ENCODE measurements at places on chromosomes 3 and 15.

- ATAC-seq: no peak
Observed at GRCh38 chr3:148718982-148719862, 21.5 kb downstream of the AGTR1 start.

DNA sequence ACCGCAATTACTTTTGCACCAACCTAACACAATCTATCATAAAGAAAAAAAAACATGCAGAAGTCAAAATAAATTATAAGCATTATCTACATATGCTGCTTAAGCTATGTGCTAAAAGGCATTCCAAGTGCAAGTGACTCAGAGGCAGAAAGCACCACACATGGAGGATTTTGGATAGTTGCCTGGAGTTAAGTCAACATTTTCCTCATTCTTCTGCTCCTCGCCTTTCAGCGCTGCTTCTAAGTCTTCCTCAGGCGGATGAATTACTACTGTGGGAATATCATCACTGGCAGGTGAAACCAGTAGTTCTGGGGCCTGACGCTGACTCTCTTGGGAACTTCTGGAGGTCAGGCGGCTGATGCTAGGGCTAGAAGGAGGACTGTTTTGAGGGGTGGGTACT is 53.1 kb downstream of the SLC4A7 start:
- ATAC-seq: peak; percentile 95

- no peak for ATAC-seq
Observed at GRCh38 chr15:36499412-36500389, 79.7 kb upstream of the CDIN1 start.

GRCh38 chr15:35448294-35448693 is 97.7 kb downstream of the DPH6 start:
- no peak for ATAC-seq

DNA sequence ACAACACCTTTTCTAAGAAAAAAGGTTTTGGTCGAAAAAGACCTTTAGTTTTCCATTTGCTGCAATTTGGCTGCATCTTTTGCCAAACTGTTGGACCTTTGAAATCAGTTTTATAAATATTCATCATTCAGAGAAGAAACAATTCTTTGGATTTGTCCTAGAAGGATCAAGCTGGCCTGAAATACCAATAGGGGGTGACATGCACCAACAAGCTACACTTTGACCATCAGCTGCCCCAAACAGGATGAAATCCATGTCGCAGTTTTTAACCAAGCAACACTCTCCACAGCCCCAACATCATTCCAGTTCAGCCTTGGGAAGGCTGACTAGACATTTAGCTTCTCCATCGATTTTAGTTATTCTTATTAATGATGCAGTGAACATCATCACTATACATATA is 9.8 kb downstream of the RPL15 start:
- no peak for ATAC-seq

DNA sequence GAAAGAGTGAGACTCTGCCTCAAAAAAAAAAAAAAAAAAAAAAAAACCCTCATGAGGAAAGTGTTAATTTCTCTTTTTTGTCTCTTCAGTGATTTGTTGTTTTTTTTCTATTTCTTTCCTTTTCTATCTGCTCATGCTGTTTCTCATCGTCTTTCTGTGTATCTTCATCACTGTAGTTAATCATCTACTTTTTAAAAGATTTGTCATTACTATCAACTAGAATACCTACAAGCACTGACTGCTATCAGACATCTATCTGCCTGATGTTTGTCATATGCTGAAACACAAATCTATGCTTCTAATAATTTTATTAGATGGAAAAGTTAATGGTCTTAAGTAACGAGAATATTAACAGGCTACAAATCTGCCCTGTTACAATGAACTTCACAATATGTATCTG is 26.8 kb downstream of the CCDC14 start:
- ATAC-seq: no peak

DNA sequence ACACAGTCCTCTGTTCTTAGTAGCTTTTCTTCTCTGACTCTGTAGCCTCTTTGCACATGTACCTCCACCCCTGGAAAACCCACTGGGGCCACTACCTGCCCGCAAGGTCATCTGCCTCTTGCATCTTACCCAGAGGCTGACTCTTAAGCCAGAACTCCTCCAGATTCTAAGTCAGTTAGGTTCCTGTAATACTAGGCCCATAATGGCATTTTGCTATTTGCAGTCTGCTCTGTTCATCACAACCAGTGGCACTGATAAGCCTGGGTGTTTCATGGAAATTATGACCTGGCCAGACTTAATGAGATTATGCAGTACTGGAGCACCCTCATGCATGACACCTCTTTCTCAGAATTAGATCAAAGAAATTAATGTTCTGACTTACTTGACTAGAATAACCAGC is 31.7 kb upstream of the ATG7 start:
- peak; percentile 50 for ATAC-seq

- ATAC-seq: no peak
Observed at GRCh38 chr3:17639257-17639656, 103.2 kb downstream of the TBC1D5 start.

DNA sequence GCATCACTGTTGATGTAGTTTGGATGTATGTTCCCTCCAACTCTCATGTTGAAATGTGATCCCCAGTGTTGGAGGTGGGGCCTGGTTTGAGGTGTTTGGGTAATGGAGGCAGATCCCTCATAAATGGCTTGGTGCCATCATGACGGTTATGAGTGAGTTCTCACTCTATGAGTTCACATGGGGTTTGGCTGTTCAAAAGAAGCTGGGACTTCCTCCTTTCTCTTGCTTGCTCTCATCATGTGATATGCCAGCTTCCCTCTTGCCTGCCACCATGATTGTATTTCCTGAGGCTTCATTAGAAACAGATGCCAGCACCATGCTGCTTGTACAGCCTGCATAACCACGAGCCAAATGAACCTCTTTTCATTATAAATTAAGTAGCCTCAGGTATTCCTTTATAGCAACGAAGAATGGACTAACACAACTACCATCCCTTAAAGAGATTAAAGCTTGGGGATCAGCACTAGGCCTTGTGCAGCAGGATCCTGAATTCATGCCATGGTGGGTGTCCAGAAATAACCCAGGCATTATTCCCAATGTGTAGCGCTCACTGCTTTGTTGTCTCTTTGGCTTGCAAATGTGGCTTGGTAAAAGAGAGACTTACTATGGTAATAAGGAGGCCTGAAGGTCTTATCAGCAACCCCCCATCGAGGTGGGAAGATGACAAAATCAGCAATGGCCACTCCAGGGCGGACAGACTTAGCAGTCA is 41.9 kb downstream of the NDUFB4 start:
- ATAC-seq: peak; percentile 42

GRCh38 chr3:38210141-38210757 is 44.9 kb downstream of the OXSR1 start:
- no peak for ATAC-seq

DNA sequence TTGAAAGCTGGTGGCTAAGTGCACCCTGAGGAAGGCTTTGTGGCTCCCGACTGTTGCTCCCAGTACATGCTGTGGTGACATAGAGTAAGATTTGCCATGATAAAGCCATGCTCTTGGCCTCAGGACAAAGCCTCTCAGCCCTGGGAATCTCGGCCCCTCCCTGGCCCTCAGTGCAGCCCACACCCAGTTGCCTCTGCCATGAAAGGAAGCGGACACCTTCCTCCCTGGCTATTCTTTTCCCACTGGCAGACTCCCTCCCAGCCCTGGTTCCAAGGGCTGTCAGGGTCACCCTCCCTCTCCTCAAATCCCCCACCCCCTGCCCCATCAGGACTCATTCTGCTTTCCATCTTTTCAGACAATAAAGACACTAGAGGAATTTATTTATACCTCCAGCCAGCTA is 119.8 kb upstream of the NEO1 start:
- ATAC-seq: no peak

DNA sequence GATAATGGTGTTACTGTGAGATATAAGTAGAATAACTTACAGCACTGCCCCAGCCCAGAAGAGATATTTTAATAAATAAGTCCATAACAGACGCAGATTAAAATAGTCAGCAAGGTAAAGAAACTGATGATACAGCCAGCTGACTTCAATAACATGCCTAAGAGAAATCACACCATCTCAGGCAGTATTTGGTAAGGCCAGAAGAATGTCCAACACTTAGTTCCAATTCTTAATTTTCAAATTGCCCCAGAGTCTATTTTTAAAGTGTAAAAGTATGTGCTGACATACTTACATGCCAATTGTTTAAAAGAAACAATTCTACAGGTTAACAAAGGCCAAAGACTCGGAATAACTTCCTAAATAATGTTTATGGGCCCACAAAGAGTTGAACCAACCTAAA is 1.6 kb downstream of the GNB4 start:
- ATAC-seq: no peak

DNA sequence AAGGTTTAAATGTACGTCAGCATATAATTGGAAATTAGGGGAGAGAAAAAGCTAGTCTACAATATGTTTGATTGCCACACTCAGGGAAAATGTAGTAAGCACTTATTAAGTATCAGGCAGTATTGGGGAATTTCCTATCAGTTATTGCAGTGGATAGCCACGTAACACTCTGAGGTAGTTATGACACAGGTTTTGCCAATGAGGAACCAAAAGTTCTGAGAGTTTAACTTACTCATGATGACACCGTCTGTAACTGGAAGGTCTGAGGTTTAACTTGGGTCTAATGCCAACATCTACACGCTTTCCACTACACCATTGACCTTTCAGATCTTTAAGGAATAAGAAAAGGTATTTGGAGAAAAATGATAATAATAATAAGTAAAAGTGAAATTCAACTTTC is 89.5 kb downstream of the ZMAT3 start:
- no peak for ATAC-seq

DNA sequence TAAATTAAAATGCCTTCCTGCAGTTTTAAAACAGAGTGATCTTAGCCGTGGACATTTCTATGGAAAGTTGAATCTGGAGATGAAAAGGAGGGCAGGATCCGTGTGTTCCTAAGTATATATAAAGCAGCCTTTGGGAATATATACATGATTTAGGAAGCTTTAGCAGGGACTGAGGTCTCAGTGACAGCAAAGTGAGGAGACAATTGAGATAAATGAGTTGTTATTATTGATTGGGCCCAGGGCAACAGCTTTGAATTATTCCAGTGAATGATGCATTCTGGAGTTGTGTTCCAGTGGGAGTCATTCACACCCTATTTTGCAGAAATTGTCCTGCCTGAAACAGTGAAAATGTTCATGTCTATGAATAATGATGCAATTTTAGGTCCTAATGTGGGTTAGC is 281.4 kb downstream of the BCHE start:
- ATAC-seq: no peak

DNA sequence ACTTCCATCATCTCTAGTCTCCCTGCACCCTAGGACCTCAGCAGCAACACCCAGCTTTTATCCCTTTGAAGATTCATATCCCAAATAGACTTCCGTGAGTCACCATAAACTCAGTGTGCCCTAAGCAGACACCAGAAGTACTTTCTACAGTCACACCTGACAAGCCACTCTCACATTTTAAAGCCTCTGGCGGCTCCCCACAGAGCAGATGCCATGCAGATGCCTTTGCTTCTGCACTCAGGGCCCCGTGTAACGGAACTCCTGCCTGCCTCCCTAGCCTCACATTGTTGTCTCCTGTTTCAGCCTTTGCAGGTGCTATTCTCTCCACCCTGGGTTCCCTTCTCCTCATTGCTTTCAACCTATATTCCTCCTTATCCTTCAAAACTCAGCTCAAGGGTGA is 155.5 kb upstream of the SLC24A5 start:
- ATAC-seq: no peak

DNA sequence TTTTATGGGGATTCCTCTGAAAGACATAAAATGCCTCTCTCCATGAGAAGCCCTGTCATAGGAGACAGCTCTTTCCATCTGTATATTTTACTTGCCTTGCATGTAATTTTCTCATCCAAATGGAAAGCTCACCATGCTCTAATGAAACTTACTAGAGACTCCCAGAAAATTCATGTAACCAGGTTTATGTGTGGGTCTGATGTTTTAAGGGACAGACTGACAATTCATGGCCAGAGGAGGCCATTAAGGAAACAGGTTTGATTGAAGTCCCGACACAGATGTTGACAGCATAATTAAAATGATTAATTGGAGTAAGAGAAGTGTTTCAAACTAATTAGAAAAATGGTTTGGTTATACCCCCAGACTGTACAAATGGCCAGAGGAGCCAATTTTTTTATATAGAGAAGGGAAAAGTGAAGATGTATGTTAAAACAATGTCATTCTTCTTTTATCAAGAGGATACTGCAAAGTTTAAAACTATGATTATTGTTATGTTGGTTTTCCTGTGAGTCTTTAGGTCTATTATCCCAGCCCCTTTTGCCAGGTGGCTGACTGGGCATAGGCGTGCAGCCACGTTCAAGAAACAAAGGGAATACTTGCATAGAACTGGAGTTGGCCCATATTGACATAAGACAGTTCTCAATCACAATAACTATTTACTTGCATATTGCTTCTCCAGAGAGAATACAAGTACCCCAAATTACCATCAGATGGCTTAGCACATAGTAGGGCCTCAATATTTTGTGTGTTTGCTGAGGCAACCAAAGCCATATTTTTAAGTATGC is 64.8 kb downstream of the RBMS3 start:
- ATAC-seq: no peak

GRCh38 chr3:100297784-100298183 is 36.8 kb upstream of the NIT2 start:
- ATAC-seq: no peak

DNA sequence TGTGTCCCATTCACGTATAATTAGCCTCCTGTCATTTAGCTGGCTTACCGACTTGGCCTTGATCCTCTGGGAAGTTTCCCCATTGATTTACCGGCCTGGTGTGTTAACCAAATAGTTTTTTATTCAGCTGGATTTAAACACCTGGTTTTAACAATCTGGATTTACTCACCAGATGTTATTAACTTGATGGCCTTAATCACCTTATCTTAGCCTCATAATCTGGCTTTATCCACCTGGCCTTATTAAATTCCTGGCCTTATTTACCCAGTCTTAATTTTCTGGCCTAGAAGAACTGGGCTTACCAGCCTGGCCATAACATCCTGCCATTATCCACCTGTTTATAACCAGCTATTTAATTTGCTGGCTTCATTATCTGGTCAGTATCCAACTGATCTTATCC is 89.9 kb downstream of the IL12A start:
- ATAC-seq: peak; percentile 53

GRCh38 chr3:94875149-94875548 is 812.3 kb downstream of the NSUN3 start:
- ATAC-seq: no peak

Data from esophagus mucosa (tissue), 1 donor.